KBM-7 (cell line): ENCODE measurements at places on chromosomes 6 and 20.

GRCh38 chr6:92473056-92473455 is 946.3 kb downstream of the EPHA7 start:
- DNase-seq = no peak

DNA sequence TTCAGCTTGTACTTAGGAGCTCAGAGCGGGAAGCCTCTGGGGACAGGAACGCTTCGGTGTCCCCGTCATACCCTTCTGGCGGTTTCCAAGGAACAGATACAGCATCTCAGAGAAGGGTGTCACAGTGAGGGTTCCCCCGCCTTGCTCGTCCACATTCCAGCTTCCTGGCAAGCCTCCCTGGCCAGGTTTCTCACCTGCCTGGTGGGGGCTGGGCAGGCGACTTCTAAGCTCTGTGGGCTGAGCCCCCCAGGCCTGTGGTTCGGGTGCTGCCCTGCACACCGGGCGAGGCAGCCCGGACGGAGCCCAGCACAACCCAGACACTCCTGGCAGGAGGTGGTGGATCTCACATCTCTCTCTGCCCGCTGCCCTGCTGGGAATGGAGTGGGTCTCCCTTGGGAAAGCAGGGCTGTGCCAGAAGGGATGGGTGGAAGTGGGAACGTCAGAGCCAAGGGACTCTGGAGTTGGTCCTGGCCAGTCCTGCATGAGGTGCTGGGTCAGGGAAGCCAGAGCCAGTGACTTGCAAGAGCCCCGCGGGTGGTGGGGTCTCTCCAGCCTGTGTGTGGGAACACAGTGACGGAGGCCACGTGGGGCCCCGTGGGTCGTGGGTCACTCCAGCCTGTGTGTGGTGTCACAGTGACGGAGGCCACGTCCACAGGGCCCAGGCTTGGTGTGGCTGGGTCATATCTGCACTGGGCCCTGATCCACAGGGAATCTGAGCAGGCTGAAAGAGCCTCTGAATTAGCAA is 47.7 kb upstream of the SMOC2 start:
- DNase-seq = no peak

- peak; percentile 19 for DNase-seq
These were observed 150.8 kb downstream of the ZMYND8 start for GRCh38 chr20:47205577-47206123.

DNA sequence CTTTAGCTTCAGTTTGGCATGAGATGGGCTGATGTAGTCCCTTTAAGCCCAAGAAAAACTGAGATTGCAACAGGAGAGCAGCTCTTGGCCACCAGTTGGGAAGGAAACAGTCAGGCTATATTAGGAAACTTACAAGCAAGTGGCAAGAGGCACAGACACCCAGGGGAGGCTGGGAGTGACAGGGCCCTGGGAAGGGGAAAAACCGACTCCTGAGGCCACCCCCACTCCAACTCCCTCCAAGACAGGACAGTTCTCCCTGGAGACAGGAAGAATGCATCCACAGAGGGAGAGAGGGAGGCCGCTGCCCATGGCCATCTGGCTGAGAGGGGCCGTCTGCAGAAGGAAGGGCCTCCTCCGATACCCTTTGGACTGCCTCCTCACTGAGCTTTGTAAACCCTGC is 20.5 kb downstream of the JPH2 start:
- no peak for DNase-seq

- DNase-seq = no peak
These were observed 18.0 kb downstream of the SRSF3 start for GRCh38 chr6:36612101-36612625.

DNA sequence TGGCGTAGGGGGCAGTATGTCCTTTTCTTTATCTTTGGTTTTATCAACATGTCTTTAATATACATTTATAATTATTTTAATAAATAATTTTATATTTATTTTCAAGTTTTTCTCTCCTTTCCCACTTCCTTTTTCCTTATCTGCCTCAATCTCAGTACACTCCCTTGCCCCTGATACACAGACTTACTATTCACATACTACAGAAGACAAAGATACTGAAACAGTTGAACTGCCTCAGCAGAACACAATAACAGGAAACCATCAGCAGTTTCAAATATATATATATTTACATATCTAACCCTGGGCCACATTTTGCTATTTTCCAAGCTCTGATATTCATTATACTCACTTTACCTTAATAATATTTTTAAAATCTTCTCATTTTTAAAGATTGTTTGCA is 19.8 kb downstream of the IBTK start:
- DNase-seq = no peak

- DNase-seq = no peak
These were observed 372.7 kb upstream of the HSF2 start for GRCh38 chr6:122026582-122027369.
